ENCODE measurements at places on chromosomes 4 and X.

DNA sequence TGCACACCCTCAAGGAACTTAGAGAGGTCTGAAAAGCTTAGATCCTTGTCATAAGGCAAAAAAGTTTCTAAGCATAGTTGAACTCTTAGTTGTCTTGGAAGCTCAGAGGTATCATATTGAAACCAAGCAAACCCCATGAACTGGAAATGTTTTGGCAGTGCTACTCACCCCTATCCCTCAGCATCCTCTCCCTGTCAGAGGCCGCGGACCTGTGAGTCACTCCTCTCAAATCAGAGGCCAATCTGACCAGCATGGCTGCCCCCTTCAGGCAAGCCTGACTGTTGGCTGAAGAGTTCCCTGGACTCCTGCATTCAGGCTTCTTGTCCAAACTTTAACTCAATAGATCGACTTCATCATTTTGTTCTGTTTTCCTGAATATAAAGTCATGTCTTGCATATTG lies 69.4 kb downstream of the KCNIP4 start:
- no peak for DNase-seq
- H3K4me1 ChIP-seq, result no peaks in the 10 kb centered on the region
- no peak overlapping the region for H3K27ac ChIP-seq
- no peaks in the 10 kb centered on the region for H3K27me3 ChIP-seq
- no peak overlapping the region for H3K4me3 ChIP-seq
- H3K36me3 ChIP-seq, result no peaks in the 10 kb centered on the region

DNA sequence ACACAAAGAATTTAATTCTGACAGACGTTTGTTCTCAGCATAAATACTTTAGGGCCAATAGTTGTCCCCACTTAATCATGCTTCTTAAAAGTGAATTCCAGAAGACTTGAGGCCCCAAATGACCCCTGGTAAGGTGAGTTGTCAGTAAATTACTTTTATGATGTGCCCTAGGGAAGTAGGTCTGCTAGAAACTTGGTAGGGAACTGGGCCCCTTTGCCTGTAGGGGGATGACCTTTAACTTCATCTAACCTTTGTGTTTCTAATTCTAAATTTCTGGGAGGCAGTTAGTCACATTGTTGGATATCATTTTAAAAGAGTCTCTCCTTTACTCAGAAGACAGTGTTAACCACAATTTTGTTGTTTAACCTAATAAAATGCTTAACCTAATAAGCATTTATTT lies 28.8 kb downstream of the HHIP start:
- DNase-seq, result no peak
- no peak overlapping the region for H3K4me3 ChIP-seq
- no peak overlapping the region for H3K27ac ChIP-seq

GRCh38 chrX:135307171-135307570 lies 2.1 kb upstream of the ETDC start:
- H3K27ac ChIP-seq, result no peak overlapping the region
- H3K4me3 ChIP-seq, result no peak overlapping the region
- DNase-seq, result no peak

DNA sequence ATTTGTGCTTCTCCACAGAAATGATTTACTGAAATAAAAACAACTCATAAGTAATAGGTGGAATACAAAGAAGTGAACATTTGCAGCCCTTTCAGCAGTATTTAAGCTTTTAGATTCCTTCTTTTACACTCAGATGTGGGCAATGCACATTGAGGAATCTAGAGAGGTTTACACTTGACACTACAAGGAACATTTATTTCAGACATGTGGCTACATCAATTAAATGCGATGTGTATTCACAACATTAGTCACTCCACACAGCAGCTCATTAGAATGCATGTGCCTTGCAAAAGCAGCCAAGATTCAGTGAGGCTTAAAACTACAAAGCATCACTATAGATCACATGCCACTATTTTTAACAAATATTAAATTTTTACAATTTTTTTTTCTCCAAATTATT lies 480.7 kb downstream of the INPP4B start:
- H3K27me3 ChIP-seq, result no peaks in the 10 kb centered on the region
- H3K36me3 ChIP-seq, result no peaks in the 10 kb centered on the region
- H3K27ac ChIP-seq, result no peak overlapping the region
- DNase-seq, result no peak
- no peaks in the 10 kb centered on the region for H3K4me1 ChIP-seq

Measured in aorta (tissue), 5 donors.